ENCODE measurements at places on chromosomes 7 and 10. TPM values are rescaled to one million over a fixed set of nuclear protein-coding genes. Genes with fewer than 3 reads are reported as not detected.

PSMA2 gene
- total RNA-seq = 88.2 TPM

RNLS gene
- total RNA-seq = 1.5 TPM

GRM3 gene
- total RNA-seq = not detected

ENO4 gene
- 0.28 TPM for total RNA-seq

EPHB4 gene
- 281 TPM for total RNA-seq

AHR gene
- total RNA-seq = 53.4 TPM

MYO3A gene
- not detected for total RNA-seq

ELMO1 gene
- total RNA-seq = 38.6 TPM

NEURL1 gene
- under 0.01 TPM for total RNA-seq

RNF32 gene
- total RNA-seq = 0.19 TPM

SHH gene
- total RNA-seq = 0.38 TPM

PTN gene
- total RNA-seq = 0.56 TPM

LIPF gene
- total RNA-seq = not detected

CALHM1 gene
- total RNA-seq = not detected

PSMC2 gene
- 195 TPM for total RNA-seq

PRPS1L1 gene
- not detected for total RNA-seq

BEND7 gene
- total RNA-seq = 15.2 TPM

C1GALT1 gene
- 15.3 TPM for total RNA-seq

LBX1 gene
- total RNA-seq = not detected

STOX1 gene
- total RNA-seq = 0.09 TPM

Data from endothelial cell of coronary artery (primary cell).